ENCODE measurements at places on chromosomes 4 and X. TPM values are rescaled to one million over a fixed set of nuclear protein-coding genes. Genes with fewer than 3 reads are reported as not detected.

PROM1 gene
- not detected for total RNA-seq

GLRB gene
- not detected for total RNA-seq

SPIN4 gene
- 14.8 TPM for total RNA-seq

SSX2B gene
- not detected for total RNA-seq

RHOH gene
- total RNA-seq, result 145 TPM

ATP1B4 gene
- total RNA-seq, result not detected

GRCh38 chr4:104492183-104492771 is 2.4 kb downstream of the CXXC4 start:
- DNase-seq, result no peak

DNA sequence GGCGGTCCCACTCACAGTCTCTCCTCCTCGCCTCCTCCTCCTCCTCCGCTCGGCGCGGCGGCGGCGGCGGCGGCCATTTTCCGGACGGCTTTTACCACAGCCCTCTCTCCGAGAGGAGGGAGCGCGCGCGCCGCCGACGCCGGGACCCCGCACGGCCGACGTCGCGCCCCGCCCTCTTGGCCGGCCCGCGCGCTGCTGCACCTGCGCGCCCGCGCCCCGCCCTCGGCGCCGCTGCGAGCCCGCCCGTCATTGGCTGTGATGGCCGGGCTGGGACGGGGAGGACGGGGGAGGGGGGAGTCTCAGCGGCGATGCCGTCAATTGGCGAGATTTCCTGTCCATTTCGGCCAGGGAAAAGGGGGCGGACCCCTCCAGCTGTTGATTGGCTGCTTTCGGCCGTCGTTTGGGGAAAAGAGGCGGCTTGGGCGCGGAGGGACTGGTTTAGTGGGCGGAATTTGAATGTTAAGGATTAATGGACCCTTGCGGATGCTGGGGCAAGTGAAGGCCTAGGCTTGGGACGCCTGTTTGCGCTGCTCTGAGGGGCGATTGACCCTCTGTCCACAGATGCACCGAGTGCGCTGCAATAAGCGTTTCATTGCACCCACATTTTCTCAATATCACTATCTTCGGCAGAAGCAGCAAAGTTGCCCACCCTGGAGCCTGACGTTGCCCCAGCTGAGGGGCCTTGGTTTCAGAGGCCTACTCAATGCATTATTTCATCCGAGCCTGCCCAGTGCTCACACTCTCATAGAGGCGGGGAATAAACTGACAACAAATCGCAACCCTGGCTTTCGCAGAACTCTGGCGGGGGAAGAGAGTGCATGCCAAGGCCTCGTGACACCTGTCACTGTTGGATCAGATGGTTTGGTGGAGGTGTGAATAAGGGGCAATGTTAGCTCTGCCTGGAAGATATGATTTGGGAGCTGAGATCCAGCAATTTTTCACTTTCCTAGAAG is at the start of gene MECP2:
MECP2 (minus strand) TSS at position 129 of the 953 bp plus-strand sequence.
- peak; percentile 95 for DNase-seq

DNA sequence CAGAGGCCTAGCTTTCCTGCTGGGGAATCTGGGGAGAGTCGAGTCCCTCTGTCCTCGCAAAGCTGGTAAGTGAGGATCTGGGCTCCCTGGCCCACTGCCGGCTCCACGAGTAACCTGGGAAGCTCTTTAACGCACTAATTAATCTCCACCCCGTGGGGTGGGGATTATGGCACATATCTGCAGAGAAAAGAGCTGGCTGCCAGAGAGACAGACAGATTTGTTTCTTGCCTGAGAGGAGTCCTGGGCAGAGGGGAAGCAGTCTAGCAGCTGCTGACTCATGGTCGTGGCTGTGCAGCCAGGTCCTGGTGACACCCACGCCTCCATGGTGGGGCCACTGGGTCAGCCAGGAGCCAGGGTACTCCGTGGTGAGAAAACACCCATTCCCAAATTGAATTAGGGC is 14.0 kb downstream of the SORCS2 start:
- DNase-seq, result no peak

DNA sequence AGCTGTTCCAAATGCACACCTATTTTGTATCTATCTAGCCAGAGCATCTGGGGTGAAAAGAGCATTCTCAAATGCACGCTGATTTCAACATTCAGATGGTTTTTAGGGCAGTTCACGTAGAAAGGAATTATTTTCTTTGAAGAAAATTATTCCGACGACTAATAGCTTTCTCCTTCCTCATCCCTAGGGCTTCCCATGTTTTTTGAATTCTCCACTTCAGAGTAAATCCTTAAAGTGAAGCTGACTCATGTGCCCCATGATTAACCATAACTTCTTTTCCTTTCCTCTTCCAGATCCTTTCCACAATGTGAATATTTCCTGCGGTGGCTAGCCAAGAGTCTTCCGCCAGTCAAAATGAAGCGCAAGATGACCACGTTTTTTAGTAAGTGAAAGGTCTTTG is 86.7 kb upstream of the PDHA1 start:
- no peak for DNase-seq

MAGEA2 gene
- total RNA-seq, result not detected

DNA sequence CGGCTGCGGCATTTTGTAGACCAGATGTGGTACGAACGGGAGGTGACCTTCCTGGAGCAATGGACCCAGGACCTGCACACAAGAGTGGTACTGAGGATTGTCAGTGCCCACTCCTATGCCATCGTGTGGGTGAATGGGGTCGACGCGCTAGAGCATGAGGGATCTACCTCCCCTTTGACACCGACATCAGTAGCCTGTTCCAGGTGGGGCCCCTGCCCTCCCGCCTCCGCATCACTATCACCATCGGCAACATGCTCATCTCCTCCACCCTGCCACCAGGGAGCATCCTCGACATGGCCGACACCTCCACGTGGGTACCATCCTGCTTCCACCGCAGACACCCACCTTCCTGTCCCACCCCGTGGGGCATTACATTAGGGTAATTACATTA is 46.2 kb downstream of the SMARCA5 start:
- DNase-seq, result peak; percentile 46

DNA sequence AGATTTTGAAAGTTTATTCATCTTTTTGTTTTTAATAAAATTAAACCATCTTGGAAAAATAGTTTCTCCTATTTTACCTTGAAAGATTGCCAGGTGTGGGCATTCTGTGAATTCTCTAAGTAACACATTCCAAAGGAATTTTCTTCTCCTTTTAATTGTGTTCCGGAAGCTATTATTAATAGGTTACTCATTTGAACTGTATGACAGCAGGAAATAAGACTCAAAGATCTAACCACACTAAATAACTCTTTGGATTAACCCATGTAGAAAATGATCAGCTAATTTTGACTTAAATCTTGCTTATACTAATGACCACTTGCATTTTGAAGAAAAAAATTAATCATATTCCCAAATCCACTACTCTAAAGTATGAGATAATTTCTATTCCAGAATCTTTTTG is 17.6 kb upstream of the CCNI start:
- no peak for DNase-seq

DNA sequence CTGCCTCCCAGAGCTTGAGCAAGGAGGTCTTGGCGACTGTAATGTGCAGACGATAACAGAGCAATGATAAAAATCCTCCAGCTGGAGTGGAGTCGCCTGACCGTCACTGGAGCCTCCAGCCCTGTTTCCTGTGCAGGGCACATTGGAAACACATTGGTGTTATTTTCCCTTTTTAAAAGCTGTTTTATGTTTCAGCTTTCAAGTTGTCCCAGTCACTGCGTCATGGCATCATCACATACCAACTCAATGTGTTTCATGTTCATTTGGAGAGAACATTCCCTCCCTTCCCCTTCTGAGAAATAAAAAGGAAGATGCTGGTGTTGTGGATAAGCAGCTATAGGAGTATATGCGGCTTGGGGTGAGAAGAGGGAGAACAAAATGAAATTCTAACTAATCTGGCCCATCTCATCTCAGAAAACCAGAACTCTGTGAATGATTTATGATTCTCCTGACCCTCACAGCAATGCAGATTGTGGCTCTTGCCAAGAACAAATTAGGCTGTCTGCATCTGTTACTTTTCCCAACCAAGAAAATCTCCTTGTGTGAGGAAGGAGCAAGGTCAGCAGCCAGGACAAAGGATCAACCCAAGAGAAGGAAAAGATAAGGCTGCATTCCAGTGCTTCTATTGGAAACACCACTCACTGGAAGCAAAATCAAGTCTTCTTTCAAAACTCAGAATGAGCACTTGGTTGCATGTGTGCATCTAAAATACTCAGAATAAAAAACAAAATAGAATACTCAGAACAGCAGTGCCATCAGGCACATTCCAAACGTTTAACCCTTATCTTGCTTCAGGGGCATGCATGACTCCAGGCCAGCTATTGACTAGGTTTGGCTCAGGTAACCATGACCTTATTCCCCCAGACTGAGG is 134.4 kb downstream of the RASL11B start:
- no peak for DNase-seq

DNA sequence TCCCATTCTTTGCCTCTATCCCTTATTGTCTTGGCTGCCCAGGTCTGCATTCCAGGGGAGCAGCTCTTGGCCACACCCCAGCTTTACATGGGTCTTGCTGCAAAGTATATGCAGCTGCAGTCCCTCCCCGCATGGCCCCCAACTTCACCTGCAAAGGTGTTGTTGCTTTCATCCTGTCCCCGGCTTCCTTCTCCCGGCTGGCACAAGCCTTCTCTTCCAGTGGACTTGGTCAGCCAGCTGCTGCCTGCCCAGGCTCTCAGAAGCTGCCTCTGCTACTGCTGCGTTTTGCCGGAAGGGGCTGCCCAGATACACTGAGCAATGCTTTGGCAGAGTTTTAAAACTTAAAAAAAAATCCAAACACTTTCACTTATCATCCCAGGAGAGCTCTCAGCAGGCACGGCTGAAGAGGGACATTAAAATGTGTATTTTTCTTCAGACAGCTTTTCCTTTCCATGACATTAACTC is 121.2 kb upstream of the PDLIM3 start:
- no peak for DNase-seq

- no peak for DNase-seq
These were observed 722.4 kb downstream of the RAB28 start for GRCh38 chr4:12761694-12762093.

SMARCA1 gene
- total RNA-seq, result not detected

DNA sequence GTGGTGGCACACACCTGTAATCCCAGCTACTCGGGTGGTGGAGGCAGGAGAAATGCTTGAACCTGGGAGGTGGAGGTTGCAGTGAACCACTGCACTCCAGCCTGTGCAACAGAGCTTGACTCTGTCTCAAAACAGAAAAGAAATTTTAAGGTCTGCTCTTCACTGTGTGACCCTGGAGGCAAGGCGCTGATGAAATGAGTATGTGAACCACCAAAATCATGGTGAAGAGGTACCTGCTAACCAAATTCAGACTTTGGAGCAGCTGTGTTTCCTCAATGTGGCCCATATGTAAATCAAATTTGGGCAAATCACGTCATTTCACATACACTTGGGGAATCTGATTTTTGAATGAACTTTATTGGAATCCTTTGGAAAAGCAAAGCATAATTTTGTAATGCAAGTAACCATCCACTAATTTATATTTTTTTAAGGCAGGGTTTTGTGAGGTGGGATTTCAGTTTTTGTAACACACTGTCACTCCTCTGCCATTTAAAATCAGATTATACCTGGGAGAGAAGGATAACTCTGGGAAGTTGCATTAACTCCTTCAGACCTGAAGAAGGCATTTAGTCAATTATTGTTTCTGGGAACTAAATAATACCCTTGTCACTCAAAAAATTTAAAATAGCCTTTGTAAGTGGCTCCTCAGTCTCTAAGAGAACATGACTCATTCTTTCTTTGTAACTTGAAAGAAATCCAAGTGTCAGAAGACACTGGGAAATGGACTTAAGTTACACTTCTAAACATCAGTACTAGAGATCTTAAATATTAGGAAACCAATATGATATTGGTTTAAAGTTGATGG is 24.0 kb downstream of the DOCK11 start:
- no peak for DNase-seq

DNA sequence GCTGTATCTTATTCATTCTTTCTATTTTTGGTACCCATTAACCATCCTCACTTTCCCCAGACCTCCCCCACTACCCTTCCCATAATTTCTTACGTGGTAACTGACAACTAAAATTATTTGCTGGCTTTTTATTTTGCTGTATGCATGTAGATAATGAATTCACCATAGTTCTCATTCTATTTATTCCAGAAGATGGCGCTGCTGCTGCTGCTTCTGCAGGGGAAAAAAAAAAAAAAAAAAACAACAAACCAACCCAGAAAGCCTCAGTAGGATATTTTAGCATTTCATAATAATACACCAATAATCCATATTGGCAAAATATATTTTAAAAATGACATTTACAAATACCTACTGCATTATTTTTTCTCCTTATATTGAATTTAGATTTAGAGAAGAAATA is 416.6 kb upstream of the MAGEB18 start:
- DNase-seq, result no peak

TMEM47 gene
- not detected for total RNA-seq

DNA sequence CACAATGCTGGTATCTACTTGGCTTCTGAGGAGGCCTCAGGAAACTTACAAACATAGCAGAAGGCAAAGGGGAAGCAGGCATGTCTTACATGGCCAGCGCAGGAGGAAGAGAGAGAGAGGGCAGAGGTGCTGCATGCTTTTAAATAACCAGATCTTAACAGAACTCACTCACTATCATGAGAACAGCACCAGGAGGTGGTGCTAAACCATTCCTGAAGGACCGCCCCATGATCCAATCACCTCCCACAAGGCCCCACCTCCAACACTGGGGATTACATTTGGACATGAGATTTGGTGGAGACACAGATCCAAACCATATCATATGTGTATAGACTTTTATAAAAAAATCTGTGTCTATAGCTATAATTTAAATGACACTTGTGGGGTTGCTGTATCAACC is 48.6 kb upstream of the ERVMER34-1 start:
- DNase-seq, result no peak

ARHGAP6 gene
- total RNA-seq, result not detected

DNA sequence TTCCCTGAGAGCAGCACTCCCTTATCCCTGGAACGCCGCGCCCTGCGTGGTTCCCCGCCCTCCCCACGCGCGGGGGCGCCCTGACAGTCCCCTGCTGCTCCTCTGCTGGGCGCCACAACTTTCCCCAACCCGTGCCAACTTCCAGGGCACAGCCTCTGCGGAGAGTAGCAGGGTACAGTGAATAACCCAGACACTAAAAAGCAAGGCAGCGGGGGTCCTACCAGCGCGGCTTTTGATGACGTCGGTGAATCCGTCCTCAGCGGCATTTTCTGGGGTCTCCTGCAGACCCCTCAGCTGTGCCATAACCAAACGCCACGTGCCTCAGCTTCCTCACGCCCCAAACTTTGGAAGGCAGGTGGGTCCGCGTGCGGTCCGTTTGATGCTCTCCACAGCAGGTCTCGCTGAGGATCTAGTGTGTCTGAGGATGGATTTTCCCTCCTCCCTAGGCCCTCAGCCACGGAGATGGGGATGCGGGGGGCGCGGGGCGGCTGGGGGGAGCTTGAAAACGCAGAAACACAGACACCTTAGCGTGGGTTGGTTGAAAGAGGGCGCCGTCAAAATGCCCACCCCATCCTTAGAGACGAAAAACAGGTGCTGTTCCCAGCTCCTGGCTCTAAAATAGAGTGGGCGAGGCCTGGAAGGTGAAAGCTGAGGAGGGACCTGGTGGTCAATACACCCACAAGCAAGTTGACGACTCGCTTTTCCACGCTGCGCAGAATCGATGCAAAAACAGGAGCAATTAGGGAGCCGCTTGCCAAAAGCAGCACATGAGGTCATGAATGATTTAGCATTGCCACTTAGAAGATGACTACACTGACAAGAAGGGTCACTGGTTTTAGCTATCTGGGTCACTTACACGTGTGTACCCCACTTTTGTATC is 405.6 kb downstream of the FAM47A start:
- no peak for DNase-seq

GRCh38 chr4:169254546-169254983 is 16.2 kb downstream of the SH3RF1 start:
- no peak for DNase-seq
